ENCODE measurements at places on chromosomes 16 and 17.

DNA sequence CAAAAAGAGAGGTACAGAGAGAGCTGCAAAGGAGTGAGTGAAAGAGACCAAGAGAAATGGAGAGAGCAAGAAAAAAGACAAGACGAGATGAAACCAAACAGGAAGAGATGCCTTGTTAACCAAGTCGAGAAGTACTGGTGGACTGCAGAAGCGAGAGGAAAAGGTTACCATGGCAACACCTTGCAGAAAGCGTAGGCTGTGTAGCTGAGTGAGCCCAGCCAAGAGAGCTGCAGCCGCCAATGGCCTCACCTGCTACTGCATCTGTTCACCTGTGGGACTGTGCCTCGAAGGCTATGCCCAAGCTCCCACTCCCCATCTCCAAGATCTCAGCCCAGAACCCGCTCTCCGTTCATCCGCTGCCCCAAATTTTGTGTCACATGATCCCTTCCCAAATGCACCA is 161.3 kb downstream of the SLC39A11 start:
- no peak for DNase-seq

DNA sequence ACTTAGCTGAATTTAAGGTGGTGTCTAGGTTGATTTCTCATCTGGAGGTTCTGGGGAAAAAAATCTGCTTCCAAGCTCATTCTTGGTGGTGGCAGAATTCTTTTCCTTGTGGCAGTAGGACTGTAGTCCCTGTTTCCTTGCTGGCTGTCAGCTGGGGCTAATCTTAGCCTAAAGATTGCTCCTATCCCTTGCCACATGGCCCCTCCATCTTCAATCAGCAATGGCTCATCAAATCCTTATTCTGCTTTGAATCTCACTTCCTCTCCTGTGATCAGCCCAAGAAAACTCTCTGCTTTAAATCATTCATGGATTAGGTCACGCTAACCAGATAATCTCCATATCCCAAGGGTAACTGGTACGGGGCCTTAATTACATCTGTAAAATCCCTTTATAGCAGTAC is 6.6 kb downstream of the FAM20A start:
- DNase-seq = no peak

- no peak for DNase-seq
Observed at GRCh38 chr17:34408439-34408838, 45.4 kb upstream of the CCL1 start.

DNA sequence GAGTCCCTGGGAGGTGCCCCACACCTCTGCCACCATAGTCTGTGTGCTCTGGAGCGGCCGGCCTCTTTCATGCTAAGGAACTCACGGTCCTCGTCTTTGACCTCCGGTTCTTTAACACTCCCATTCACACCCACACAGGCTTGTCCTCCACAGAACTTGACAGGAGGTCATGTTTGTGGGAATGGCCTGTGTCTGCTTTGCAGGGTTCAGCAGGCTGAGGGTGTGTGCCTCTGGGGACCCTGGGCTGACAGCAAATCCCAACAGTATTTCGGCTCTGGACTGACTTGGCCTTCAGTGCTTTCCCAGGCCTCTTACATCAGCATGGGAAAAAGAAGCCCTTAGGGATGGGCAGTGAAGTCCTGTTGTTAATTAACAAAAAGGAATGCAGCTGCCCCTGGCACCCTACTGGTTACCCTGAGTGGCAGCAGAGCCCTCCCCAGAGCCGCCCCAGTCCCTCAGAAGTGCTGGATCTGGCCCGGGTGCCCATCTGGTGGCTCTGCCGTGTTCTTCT is 35.4 kb upstream of the ADORA2B start:
- peak; percentile 56 for DNase-seq

DNA sequence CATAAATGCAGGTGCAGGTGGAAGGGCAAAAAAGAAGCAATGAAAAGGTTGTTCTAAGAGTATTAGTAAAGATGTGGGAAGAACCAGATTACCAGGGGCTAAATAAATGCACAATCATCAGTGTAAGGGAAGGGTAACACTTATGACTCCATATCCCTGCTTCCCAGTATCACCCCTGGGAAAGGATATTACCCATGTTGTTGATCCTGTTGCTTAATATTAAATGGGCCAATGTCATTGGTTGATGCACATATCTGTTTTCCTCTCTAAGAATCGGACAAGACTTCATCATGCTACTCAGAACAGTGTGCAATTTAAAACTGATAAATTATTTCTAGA is 34.7 kb upstream of the ABCA6 start:
- no peak for DNase-seq

- DNase-seq = no peak
Observed at GRCh38 chr17:57721967-57722703, 23.0 kb downstream of the CCDC182 start.

- no peak for DNase-seq
Observed at GRCh38 chr16:81458827-81459598, 14.4 kb downstream of the CMIP start.

- DNase-seq = no peak
Observed at GRCh38 chr17:6571452-6571781, 15.1 kb upstream of the PITPNM3 start.

DNA sequence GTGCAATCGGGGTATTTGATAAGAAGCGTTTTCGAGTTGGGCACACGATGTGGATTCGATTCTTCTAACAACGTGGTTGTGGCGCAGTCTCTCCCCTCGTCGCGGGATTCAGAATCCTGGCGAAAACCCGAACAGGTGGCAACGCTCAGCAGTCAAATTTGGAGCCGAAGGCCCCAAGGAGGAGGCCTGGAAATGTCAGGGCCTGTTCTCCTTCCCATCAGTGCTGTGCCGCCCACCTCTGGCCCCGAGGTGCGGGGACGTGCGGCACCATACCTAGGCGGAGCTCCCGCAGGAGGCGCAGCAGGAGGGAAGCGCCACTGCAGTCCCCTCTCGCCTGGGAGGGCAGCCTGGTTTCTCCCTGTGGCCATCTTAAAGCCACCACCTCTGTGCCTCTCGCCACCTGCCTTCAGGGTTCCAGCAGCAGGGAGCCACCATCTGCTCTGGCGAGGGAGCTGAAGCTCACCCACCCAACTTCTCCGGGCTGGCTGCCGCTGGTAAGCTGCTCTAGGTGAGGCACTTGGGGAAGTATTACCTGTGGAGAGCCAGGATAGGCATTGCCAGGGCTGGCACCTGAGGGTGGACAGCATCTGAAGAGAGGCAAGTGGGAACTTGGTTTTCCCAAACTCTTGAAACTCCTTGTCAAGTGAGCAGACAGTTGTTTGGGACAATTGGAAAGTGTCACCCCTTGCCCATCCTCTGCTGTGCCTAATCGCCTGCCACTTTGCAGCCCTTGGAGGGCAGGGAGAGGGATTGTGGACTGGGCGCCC is 2.6 kb upstream of the AATF start:
- DNase-seq = no peak

- DNase-seq = no peak
Observed at GRCh38 chr17:42053731-42054500, 3.5 kb upstream of the C17orf113 start.

DNA sequence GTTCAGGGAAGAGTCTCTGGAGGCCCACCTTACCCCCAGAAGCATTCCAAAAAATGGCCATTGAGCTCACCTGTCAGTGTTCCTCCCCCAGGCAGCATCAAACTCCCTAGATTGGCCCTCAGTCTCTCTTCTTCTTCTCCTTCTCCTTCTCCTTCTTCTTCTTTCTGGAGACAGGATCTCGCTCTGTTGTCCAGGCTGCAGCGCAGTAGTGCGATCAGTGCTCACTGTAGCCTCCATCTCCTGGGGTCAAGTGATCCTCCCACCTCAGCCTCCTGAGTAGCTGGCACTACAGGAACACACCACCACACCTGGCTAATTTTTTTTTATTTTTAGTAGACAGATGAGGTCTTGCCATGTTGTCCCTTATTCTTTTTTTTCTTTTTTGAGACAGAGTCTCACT is 16.4 kb upstream of the WNT3 start:
- DNase-seq = no peak

GRCh38 chr17:19369846-19370492 is 7.4 kb upstream of the B9D1 start:
- no peak for DNase-seq

GRCh38 chr17:6698004-6698403 is 15.2 kb downstream of the SLC13A5 start:
- no peak for DNase-seq

GRCh38 chr16:70653809-70654771 is 7.7 kb downstream of the IL34 start:
- DNase-seq = peak; percentile 86

DNA sequence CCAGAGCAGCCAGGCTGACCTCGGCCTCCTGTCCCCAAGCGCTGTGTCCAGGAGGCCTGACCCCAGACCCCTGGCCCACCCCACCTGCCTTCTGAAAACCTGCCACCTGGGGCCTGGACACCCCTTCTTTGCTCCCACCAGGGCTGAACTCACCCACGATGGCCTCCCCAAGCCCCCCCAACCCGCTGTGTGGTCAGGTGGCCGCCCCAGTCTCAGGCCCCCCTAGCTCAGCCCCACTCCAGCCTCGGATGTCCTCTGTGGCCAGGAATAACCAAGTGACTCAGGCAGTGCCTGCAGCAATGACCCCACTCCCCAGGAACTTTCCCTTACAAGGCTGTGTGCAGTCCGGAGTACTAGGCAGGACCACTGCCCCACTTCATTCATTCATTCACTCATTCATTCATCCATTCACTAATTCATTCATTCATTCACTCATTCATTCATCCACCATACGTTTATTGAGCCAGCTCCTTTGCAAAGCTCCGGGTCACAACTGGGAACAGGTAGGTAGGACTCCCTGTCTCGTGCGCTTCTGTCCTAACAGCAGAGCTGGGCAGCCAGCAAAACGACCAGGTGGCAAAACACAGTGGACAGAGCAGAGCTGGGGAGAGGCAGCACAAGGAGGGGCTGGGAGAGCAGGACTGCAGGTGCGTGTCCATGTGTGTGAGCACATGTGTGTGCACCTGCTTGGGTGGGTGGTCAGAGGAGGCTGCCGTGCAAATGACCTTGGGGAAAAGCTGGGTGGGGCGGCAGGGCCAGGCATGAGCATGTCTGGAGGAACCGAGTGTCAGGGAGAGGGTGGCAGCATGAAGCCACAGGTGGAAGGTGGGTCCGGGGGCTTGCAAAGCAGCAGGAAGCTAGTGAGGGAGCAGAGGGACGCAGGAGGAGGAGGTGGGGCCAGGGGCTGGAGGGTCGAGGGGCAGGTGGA is 75.8 kb upstream of the CBX4 start:
- no peak for DNase-seq

GRCh38 chr16:82059983-82060421 is 24.9 kb downstream of the HSD17B2 start:
- no peak for DNase-seq

DNA sequence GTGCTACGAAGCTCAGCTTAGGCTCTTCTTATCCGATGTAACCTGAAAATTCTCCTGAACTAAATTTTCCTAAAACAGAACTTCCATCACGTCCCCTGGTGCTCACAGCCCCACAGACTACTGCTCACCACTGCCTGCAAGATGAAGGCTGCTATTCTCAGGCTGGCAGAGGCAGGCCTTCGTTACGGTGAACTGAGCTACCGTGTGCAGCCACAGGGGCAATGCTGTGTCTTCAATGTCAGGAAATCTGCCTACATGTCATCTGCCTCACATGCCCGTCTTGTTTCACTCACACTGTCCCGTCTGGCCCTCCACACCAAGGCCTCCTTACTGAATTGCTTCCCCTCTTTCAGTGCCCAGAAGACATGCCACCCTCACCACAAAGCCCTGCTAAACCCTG is 15.9 kb downstream of the EMC8 start:
- DNase-seq = no peak

DNA sequence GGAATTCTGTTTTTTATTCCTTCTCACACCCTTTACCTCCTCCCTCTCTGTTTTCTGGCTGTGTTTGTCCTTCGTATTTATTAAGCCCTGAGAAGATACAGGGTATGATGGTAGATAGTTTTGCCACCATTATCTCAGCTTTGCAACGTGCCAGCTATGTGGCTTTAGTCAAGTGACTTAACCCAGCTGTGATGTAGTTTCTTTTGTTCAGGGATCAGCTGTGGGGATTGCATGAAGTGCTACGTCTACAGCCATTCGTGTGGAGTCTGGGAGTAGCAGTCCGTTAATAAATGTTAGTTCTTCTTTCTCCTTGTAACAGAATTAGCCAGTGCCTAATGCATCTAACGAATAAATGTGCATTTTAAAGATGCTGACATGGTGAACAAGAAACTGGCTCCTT is 128.4 kb downstream of the HAPSTR1 start:
- no peak for DNase-seq

GRCh38 chr17:1143573-1143972 is 36.2 kb downstream of the ABR start:
- no peak for DNase-seq

- DNase-seq = no peak
Observed at GRCh38 chr16:88701581-88702370, 4.4 kb downstream of the RNF166 start.

DNA sequence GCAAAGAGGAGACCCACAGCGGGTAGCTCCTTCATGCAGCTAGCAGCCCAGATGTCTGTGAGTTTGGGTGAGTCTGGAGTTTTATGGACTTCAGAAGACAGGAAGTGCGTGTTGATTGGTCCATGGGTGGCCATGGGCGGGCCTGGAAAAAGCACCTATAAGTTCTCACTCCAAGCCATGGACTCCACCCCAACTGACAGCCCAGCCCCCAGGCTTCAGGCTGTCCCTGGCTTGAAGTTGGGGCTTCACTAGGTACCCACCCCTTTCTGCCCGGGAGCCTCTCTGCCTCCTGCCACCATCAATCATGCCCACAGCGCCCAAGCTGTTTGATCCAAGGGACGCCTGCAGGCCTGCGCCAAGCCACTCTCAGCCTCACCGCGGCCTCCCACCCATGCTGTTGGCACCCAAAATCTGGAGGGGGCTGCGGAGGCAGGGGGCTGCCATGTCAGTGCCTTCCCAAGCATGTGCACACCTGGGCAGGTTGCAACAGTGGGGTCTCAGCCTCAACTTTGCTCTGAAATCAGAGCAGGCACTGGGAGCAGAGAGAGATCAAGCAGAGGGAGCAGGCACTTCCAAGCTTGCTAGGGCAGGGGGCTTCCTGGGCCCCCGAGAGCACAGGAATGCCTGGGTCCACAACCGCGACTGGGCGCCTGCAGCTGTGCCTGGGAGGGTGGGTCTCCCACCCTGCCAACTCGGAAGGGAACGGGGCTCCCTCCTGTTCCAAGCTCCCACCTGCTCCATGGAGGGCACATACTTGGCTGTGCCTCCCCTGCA is 1503.7 kb downstream of the CDH11 start:
- peak; percentile 85 for DNase-seq

GRCh38 chr17:19753661-19754463 is 5.8 kb upstream of the ALDH3A1 start:
- peak; percentile 83 for DNase-seq

DNA sequence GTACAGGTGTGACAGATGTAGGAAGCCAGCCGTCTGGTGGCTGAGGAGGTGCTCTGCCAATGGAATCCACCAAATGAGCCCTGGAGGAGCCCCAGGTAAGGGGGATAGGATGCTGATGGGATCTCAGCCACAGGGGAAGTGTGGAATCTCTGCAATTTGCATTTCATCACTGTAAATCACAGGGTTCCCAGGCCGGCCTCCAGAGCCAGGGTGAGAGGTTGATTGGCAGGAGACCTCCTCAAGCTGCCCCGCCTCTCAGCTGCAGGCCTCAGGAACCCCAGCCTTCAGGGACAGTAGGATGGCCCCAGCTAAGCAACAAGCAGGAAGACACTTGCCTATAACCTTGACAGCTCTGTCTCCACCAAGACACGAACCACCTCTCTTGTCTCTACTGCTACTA is 39.4 kb downstream of the RTN4RL1 start:
- no peak for DNase-seq
